Chondrocyte (in vitro differentiated cells): ENCODE measurements at places on chromosomes 11 and 22. TPM values are rescaled to one million over a fixed set of nuclear protein-coding genes. Genes with fewer than 3 reads are reported as not detected.

GRCh38 chr11:46835897-46836296 is 10.2 kb downstream of the CKAP5 start:
- H3K27ac ChIP-seq = no peak overlapping the region
- H3K4me3 ChIP-seq = no peak overlapping the region
- H3K27me3 ChIP-seq = no peaks in the 10 kb centered on the region

DNA sequence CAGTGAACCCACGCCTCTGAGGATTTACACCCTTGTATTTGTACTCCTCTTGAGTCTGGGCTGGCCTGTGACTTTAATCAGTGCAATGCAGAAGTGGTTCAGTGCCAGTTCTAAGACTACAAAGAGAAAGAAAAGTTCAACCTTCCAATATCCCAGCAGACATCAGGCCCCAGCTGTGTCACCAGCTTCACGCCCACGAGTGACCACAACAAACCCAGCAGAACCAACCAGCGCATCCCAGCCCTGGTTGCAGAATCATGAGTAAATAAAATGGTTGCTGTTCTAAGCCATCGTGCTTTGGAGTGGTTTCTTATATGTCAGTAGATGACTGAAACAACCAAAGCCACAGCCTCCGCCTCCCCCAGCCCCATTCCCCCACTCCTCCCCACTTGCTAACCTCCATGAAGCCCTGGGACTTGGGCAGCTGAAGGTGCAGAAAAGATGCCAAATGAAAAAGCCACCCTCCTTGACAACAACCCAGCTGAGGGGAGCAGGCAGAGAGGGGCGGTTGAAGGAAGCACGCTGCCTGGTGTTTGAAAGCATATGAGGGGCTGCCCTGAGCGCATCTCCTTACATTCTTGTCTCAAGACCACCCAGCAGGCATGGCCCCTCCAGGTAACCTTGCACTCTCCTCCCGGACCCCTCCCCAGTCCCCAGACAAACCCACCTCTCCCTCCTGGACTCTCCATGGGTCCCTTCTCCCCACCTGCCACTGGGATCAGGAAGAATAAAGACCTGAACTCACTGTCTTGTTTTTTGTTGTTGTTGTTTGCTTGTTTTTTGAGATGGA is 20.9 kb downstream of the TSKU start:
- no peaks in the 10 kb centered on the region for H3K36me3 ChIP-seq
- no peak for DNase-seq
- no peak overlapping the region for H3K4me3 ChIP-seq

- peaks cover 4% of the 10 kb centered on the region for H3K4me1 ChIP-seq
- no peak overlapping the region for H3K27ac ChIP-seq
- no peak for DNase-seq
- peaks cover 48% of the 10 kb centered on the region for H3K27me3 ChIP-seq
These were observed 53.7 kb upstream of the HMGXB4 start for GRCh38 chr22:35203583-35203982.

The JAM3 gene
- total RNA-seq = 94.2 to 185 TPM (median 105 TPM) in 3 replicates

GRCh38 chr22:48256776-48257684 is 1494.6 kb downstream of the TBC1D22A start:
- H3K27ac ChIP-seq = no peak overlapping the region
- H3K27me3 ChIP-seq = peaks cover 49% of the 10 kb centered on the region
- H3K4me1 ChIP-seq = no peaks in the 10 kb centered on the region
- no peaks in the 10 kb centered on the region for H3K36me3 ChIP-seq
- no peak for DNase-seq

- H3K4me1 ChIP-seq = no peaks in the 10 kb centered on the region
- no peaks in the 10 kb centered on the region for H3K27me3 ChIP-seq
- H3K27ac ChIP-seq = no peak overlapping the region
- no peak overlapping the region for H3K4me3 ChIP-seq
- no peaks in the 10 kb centered on the region for H3K36me3 ChIP-seq
These were observed 76.5 kb downstream of the LRRC4C start for GRCh38 chr11:41382927-41383326.

- H3K27ac ChIP-seq = no peak overlapping the region
- no peak overlapping the region for H3K4me3 ChIP-seq
- peaks cover 2% of the 10 kb centered on the region for H3K36me3 ChIP-seq
- peaks cover 4% of the 10 kb centered on the region for H3K4me1 ChIP-seq
These were observed 2.1 kb upstream of the CCDC81 start for GRCh38 chr11:86372586-86372985.

The TBX10 gene
- not detected in 3 replicates for total RNA-seq

GRCh38 chr11:109644152-109644551 is 222.2 kb downstream of the C11orf87 start:
- no peaks in the 10 kb centered on the region for H3K4me1 ChIP-seq
- no peak overlapping the region for H3K4me3 ChIP-seq
- no peaks in the 10 kb centered on the region for H3K36me3 ChIP-seq
- no peak for DNase-seq

- DNase-seq = peak; percentile 99
- H3K36me3 ChIP-seq = no peaks in the 10 kb centered on the region
- peak overlapping the region; percentile 78 for H3K4me3 ChIP-seq
- H3K27me3 ChIP-seq = no peaks in the 10 kb centered on the region
These were observed 15.3 kb upstream of the MRTFA start for GRCh38 chr22:40651563-40652501.

GRCh38 chr22:40044870-40045834 is 50.4 kb downstream of the FAM83F start:
- H3K36me3 ChIP-seq = peaks cover 1% of the 10 kb centered on the region
- DNase-seq = no peak
- peak overlapping the region; percentile 94 for H3K4me3 ChIP-seq
- H3K27me3 ChIP-seq = no peaks in the 10 kb centered on the region
- peaks cover 28% of the 10 kb centered on the region for H3K4me1 ChIP-seq

- no peaks in the 10 kb centered on the region for H3K36me3 ChIP-seq
- H3K27me3 ChIP-seq = no peaks in the 10 kb centered on the region
- peak overlapping the region; percentile 97 for H3K4me3 ChIP-seq
- peaks cover 57% of the 10 kb centered on the region for H3K4me1 ChIP-seq
- peak; percentile 38 for DNase-seq
These were observed 1.3 kb upstream of the LPXN start for GRCh38 chr11:58576887-58577471.

GRCh38 chr11:61587541-61587941 is 6.7 kb upstream of the SYT7 start:
- peaks cover 47% of the 10 kb centered on the region for H3K27me3 ChIP-seq
- no peak overlapping the region for H3K27ac ChIP-seq
- H3K4me3 ChIP-seq = peak overlapping the region; percentile 59

- H3K36me3 ChIP-seq = peaks cover 22% of the 10 kb centered on the region
- no peak overlapping the region for H3K4me3 ChIP-seq
- no peak for DNase-seq
These were observed 31.2 kb downstream of the ALG9 start for GRCh38 chr11:111840143-111840542.

DNA sequence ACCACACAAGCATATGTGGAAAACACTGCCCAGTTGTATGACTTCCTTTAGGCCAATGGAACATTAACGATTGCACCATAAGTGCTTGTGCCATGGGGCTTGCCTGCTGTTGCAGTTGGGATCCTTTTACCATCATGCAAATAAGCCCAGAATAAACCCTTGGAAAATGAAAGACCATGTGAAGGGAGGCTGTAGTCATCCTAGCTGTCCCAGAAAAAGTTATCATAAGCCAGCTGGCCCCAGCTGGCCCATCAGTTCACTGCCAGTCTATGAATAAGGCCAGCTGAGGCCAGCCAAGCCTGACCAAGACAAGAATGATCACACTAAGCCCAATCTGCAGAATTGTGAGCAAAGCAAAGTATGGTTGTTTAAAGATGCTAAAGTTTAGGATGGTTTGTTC is 253.9 kb upstream of the ARHGAP20 start:
- no peaks in the 10 kb centered on the region for H3K36me3 ChIP-seq
- H3K4me1 ChIP-seq = peaks cover 6% of the 10 kb centered on the region
- H3K4me3 ChIP-seq = no peak overlapping the region
- DNase-seq = no peak

The RAG1 gene
- 1.1 to 1.6 TPM (median 1.3 TPM) in 3 replicates for total RNA-seq

GRCh38 chr11:35593143-35593542 is 25.1 kb upstream of the FJX1 start:
- no peak overlapping the region for H3K27ac ChIP-seq
- H3K4me3 ChIP-seq = no peak overlapping the region
- DNase-seq = no peak
- H3K36me3 ChIP-seq = no peaks in the 10 kb centered on the region
- H3K4me1 ChIP-seq = peaks cover 19% of the 10 kb centered on the region

The STK33 gene
- 3.0 to 4.5 TPM (median 3.4 TPM) in 3 replicates for total RNA-seq

DNA sequence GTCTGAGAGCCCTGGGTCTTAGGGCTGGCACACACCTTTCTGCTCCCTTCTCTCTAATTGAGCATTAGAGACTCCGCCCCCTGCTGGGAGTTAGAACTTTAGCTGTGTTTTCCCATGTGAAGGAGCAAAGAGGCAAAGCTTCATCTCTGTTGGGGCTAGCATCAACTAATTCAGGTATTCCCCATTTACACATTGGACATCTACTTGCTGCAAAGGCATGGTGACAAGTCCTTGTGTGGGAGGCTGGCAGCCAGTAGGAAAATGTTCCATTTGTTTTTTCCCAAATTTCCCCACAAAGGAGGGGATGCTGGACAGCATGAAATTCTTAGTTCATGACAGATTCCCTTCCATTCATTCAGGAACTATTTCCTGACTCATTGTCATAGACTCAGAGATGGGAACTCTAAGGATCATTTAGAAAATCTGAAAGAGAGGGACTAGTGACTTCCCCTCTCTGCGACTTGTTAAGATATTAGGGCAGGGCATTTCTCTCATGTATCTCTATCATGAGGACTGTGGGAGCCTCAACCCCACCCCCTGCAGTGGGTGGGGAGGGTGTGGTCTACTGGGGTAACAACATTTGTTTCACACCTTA is 3.6 kb downstream of the CD44 start:
- peaks cover 83% of the 10 kb centered on the region for H3K4me1 ChIP-seq
- peak overlapping the region; percentile 83 for H3K27ac ChIP-seq
- no peak overlapping the region for H3K4me3 ChIP-seq
- H3K27me3 ChIP-seq = no peaks in the 10 kb centered on the region
- no peaks in the 10 kb centered on the region for H3K36me3 ChIP-seq
- no peak for DNase-seq

The CPT1A gene
- total RNA-seq = 58.0 to 83.0 TPM (median 58.8 TPM) in 3 replicates

GRCh38 chr11:93775289-93775688 is 8.8 kb upstream of the MED17 start:
- no peak overlapping the region for H3K4me3 ChIP-seq
- H3K27ac ChIP-seq = peak overlapping the region; percentile 41
- H3K36me3 ChIP-seq = no peaks in the 10 kb centered on the region
- H3K4me1 ChIP-seq = no peaks in the 10 kb centered on the region
- no peak for DNase-seq
- H3K27me3 ChIP-seq = no peaks in the 10 kb centered on the region

The SLC1A2 gene
- total RNA-seq = 0.10 to 1.1 TPM (median 0.26 TPM) in 3 replicates

The PAX6 gene
- not detected in 3 replicates for total RNA-seq
